ENCODE measurements at places on chromosomes 2 and 18.

- no peak for DNase-seq
These were observed 5.3 kb upstream of the TMEM185B start for GRCh38 chr2:120228503-120228902.

- no peak for DNase-seq
These were observed 57.3 kb downstream of the IRS1 start for GRCh38 chr2:226742347-226742746.

- DNase-seq, result no peak
These were observed 73.8 kb downstream of the HDAC4 start for GRCh38 chr2:239326831-239327535.

GRCh38 chr2:62803961-62804360 lies 98.4 kb downstream of the EHBP1 start:
- no peak for DNase-seq

- DNase-seq, result no peak
These were observed 178.1 kb downstream of the NCKAP5 start for GRCh38 chr2:133390156-133390555.

DNA sequence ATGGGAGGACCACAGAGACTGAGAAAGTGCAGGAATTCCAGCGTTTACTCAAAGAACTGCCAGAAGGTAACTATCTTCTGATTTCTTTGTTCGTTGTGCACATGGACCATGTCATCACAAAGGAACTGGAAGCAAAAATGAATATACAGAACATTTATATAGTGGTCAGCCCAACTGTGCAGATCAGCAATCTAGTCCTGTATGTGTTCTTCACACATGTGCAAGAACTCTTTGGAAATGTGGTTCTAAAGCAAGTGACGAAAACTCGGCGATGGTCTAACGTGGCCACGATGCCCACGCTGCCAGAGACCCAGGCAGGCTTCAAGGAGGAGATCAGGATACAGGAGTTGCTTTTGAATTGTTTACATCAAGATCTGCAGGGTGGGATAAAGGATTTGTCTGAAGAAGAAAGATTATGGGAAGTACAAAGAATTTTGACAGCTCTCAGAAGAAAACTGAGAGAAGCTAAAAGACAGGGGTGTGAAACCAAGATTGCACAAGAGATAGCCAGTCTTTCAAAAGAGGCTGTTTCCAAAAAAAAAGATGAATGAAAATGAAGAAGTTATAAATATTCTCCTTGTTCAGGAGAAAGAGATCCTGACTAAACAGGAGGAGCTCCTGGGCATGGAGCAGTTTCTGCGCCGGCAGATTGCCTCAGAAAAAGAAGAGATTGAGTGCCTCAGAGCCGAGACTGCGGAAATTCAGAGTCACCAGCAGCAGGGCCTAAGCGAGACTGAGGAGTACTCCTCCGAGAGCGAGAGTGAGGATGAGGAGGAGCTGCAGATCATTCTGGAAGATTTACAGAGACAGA lies 8.3 kb upstream of the CHST10 start:
- DNase-seq, result no peak

GRCh38 chr2:64222351-64222750 lies 78.1 kb upstream of the PELI1 start:
- DNase-seq, result no peak
